Activated CD4-positive, alpha-beta T cell treated with anti-CD3 and anti-CD28 coated beads, Interleukin-2, amount 50 U/mL, for 4 hours (primary cell): ENCODE measurements at places on chromosomes 16 and 17.
A peak's percentile ranks its signal among the peaks of the same experiment; 100 is the strongest.

DNA sequence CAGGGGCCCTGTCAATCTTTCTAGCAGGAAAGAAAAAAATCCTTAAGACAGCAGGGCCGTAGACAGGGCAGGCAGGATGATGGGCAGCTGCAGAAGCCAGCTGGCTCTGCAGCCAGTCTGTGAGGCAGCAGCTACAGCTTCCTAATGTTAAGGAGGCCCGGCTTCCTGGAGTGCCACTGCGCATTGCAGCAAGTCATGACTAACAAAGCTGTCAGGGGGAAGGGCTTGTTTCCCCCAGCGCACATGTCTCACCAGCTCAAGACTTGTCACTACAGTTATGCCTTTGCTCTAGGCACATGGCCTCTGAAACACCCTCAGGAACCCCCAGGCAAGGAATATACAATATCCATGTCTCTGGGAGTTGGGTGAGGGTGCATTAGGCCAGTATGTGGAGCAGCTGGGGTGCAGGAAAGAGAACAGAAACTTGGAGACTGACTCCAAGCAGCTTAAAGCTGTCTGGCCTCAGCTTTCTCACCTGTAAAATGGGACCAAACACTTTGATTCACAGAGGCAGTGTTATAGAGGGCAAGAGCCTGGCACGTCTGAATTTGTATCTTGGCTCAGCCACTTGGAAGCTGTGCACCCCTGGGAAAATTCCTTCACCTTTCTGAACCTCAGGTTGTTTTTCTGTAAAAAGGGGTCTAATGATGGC, 220.0 kb downstream of the HAPSTR1 start:
- no peak for DNase-seq

GRCh38 chr16:5615868-5616642, 518.5 kb upstream of the EEF2KMT start:
- no peak for DNase-seq

GRCh38 chr17:77375108-77375916, 234.5 kb downstream of the SEC14L1 start:
- no peak for DNase-seq

GRCh38 chr17:37107406-37108083, 158.8 kb downstream of the AATF start:
- no peak for DNase-seq

- no peak for DNase-seq
These were observed 102.8 kb upstream of the AXIN2 start for GRCh38 chr17:65664266-65664665.

DNA sequence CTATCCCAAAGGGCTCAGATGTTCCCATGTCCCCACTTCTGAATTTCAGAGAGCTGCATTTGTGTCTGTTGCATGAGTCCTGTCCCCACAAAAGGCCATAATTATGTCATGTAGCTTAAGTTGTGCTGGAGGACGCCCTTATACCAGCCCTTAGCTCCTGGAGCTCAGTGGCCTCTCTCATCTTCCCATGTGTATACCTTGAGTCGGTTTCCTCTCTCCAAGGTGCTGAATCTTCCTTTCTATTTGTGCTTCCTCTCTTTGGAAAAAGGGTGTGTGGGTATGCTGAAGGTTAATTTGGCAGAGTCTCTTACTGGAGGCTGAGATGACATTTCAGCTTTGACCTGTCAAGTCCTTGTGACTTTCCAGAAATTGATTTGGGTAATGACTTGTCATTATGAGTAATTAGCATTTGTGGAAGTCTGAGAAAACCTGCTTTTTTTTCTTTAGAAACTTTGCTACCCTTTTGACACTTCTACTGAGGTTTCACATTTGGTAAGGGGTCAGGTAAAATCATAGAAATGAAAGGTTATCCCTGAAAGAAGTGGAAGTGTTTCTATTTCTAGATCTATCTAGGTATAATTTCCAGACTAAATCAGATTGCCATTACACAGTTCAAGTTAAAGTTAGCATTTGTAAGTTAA, 185.4 kb downstream of the ABCC12 start:
- no peak for DNase-seq

- no peak for DNase-seq
These were observed 28.9 kb downstream of the KSR1 start for GRCh38 chr17:27485125-27485524.

GRCh38 chr16:21608639-21609328, 9.4 kb downstream of the METTL9 start:
- no peak for DNase-seq

GRCh38 chr16:4361944-4362311, 9.7 kb upstream of the VASN start:
- DNase-seq, result no peak

DNA sequence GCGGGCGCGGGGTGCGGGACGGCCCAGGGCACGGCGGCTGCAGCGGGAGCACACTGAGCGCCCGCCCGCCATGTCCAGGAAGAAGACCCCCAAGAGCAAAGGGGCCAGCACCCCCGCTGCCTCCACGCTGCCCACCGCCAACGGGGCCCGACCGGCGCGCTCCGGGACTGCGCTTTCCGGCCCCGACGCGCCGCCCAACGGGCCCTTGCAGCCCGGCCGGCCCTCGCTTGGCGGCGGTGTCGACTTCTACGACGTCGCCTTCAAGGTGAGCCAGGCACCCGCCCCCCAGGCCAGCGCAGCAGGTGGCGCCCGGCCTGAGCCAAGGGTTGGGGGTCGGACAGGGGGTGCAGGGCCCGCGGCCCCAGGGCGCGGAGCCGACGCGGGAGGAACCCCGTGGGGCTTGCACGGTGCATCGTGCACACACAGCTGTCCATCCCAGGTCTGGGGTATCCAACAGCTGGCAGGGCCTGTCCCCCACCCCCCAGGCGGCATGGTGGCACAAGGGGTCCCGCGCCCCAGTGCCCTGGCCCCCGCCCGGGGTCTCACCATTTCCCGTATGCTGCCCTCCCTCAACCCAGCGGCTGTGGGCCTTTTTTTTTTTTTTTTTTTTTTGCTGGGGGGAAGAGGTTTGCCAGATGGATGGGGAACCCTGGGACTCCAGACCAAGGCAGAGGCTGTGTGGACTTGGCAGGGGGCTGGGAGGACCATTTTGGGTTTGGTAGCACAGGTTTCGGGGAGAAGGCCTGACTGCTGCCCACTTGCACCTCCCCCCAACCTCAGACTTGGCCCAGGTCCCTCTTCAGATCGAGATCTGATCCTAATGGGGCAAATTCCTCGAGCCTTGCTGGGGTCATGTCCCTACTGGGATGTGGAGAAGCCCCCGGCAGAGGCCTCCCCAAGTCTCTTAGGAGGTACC, 547 bp downstream of the RAB26 start:
- no peak for DNase-seq

GRCh38 chr16:10995565-10995964, 51.2 kb downstream of the CLEC16A start:
- DNase-seq, result no peak

DNA sequence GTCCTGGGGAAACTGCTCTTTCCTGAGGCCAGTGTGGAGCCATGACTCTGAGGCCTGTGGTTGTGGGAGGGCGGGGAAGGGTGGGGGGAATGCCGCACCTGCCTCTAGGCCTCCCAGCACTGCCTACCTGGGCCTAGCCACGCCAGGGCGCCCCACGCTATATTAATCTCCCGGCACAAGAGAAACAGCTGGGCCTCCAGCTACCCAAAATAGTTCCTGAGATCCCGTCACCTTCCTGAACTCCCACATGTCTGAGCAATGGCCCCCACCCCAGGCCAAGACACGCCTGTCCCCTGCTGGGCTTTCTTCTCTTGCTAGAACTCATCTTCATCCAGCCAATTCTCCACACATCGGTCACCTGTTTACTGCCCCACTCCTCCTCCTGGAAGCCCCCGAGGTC, 13.0 kb upstream of the MTSS2 start:
- DNase-seq, result no peak

GRCh38 chr17:28839221-28839620, 3.4 kb downstream of the FAM222B start:
- no peak for DNase-seq

DNA sequence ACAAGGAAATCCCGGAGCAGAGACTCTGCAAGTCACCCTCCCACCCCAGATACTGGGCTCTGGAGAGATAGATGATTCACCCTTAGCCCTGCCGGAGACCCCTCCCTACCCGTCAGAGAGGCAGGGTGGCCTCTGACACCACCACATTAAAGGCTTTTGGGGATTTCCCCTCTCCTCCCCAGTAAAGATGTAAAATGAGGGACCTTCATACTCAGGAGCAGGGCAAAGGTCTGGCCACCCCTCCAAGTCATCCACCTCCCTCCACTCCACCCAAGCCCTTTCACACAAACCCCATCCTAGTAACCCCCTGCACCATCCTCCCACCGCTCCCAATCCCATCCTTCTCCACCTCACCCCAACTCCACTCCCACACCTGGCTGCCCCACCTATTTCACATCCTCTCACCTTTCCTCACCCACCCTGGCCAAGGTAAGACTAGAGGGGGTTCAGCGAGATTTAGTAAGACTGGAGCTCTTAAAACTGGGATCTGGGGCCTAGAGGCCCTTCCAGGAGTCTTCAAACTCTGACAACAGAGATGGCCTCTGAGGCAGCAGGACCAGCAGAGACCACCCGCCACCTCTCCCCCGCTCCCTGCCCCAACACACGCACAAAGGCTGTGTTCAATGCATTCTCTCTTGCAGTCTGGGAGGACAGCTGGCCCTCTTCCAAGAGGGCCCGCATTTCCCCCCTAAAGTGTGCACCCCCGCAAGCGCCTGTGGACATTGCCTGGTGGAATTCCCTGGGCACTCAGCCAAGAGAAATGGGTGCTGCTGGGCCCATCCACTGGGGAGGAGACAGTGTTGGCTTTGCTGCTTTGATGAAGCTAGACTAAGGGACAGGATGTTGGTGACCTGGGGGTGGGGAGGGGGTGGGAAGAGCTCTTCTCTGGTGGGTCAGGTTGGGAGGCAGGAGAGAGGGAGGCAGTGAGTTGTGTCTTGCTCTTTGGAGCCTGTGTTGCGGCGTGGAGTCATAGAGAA, 1.1 kb downstream of the ABAT start:
- DNase-seq, result peak; percentile 59

DNA sequence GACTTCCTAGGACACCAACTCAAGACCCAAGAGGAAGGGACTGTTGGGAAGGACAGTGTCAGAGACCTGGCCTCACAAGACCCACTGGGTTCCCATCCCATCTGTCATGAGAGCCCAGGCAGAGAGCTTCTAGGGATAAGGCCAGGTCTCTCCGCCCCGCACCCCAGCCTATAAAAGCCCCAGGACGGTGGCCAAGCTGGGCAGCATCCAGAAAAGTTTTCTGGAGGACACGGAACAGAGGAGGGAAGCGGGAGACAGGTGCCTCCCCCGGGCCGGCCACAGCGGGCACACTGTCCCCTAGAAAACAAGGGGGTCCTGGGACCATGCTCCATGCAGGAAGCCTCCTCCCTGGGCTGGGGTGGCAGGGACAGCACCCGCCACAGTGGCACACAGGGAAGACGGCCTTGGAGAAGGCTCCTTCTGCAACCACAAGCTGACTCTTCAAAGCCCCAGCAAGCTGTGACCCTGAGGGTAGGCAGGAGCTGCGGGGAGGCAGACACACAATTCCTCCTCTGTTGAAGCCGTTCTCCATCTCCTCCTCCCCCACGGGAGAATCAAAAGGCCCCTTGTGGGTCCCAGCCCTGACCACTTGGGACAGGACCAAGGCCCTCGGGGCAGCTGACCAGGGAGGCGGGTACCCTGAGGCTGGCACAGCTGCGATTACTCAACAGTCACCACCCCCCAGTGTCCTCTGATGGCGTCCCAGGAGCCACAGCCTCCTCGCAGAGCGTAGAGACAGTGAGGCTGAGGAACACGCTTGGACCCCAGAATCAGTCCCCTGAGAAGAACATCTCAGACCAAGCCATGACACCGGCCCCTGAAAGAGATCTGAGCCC, 26.1 kb downstream of the TRPV3 start:
- DNase-seq, result no peak

GRCh38 chr16:11386791-11387546, 41.7 kb downstream of the RMI2 start:
- DNase-seq, result no peak

DNA sequence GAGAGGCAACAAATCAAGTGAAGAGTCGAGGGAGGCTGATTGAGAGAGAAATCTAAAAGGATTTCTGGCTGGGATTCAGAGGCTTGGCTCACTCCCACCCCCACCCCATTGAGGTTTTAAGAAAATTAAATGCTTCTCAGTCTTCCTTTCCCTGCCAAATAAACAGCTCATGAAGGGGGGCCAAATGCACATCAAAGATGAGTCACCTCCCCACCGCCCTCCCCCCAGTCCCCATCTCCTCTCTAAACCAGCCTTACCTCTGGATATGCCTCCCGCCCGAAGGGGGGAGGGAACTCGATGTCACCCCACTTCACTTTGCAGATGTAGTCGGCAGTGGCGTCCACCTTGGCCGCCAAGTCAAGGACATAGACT, 11.6 kb downstream of the ACLY start:
- no peak for DNase-seq

GRCh38 chr17:33387406-33387805, 94.3 kb upstream of the ASIC2 start:
- no peak for DNase-seq
